Kidney capillary endothelial cell (primary cell): ENCODE measurements at places on chromosomes 5 and 9.
A peak's percentile ranks its signal among the peaks of the same experiment; 100 is the strongest.

- DNase-seq: no peak
Observed at GRCh38 chr5:133742431-133742988, 130.2 kb upstream of the FSTL4 start.

- no peak for DNase-seq
Observed at GRCh38 chr5:64514612-64515011, 8.8 kb downstream of the RGS7BP start.

- DNase-seq: no peak
Observed at GRCh38 chr5:166595274-166595951, 1696.0 kb upstream of the WWC1 start.

DNA sequence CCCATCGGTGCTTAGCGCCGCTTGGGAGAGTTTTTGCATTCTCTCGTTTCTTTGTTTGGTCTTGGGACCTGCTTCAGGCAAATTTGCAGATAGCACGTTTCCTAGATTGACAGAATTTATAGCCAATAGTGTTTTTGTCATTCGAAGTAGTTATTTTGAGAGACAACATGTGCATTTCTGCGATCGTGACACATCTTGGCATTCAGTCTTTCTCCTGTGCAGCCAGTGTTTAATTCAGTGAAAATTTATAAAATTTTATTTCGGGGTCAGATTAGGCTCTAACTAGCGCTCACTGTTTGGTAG, 830 bp downstream of the PRRC1 start:
- DNase-seq: peak; percentile 44

- DNase-seq: no peak
Observed at GRCh38 chr9:6723881-6724420, 33.8 kb upstream of the KDM4C start.

DNA sequence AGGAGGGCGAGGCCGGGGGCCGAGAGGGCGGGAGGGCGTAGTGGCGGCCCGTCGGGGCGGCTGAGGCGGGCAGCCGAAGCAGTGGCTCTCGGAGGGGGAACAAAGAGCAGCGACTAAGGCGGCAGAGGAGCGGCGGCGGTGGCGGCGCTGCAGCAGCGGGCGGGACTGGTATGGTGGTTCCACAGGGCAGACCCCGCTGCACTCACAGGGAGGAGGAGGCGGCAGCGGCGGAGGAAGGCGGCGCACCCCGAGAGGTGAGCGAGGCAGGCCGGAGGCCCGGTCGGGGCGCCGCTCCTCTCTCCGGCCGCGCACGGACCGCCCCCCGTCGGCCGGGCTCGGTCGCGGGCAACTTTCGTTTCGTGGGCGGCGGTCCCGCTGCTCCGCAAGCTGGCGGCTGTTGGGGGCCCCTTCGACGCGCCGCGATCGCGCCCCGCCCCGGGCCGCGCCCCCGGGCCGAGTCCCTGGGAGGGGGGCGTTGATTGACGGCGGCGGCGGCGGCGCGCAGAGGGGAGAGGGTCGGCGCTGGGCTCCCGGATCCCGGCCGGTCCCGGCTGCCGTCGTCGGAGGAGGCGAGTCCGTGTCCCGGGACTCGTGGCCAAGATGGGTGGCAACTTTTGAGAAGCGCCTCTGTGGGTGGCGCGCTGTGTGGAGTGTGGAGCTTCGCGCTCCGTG, 467 bp downstream of the CNOT6 start:
- no peak for DNase-seq
